ENCODE measurements at places on chromosomes 3 and 15.

DNA sequence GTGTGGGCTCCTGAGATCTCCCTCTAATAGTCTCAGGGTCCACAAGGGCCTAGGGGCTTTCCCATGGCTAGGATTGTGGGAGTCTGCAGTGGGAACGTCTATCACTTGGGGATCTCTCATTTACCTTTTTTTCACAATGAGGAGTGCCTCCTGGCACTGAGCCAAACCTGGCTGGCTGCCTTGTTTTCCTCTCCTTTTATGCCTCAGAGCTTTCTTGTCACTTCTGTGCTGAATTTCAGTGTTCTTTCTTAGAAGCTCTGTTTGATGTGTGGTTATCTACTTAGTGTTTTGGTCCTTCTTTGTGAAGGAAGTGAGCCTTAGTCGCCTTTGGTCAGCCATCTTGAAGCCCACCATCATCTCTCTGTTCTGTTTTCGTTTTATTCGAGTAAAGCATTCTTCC lies 33.9 kb downstream of the DOCK3 start:
- no peak for DNase-seq

DNA sequence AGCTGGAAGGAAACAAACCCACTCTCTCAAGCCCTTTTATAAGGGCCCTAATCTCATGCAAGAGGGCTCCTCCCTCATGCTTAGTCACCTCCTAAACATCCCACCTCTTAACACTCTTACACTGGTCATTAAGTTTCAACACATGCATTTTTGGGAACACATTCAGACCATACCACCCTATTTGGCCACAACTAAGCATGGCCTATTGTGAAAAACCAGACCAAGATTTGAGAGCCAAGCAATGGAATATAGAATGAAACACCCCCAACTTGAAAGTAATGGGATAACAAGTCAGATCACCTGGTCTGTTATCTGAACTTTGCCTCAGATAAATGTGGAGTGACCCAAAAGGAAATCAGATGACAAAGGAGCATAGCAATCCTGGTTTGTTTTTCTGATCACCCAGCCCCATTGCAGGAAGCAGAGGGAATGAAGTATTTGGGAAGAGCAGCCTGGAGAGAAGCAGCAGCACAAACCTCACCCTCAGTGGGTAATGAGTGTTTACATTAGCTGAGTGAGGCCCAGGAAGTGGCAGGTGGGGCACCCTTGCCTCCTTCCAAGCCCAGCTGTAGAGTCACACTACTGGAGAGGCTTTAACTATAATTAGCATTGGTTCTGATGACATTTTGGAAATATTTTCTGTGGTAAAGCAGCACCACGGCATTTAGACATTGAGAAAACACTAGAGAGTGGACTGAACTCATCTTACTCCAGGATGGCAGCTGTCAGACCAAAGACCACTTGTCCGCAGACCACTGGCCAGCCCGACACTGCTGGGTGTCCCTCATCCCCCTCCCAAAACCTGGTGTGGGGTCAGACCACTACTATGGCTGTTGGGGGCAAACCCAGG lies 48.8 kb upstream of the PRTG start:
- DNase-seq, result no peak

- no peak for DNase-seq
Observed at GRCh38 chr3:160434071-160434470, 15.5 kb downstream of the TRIM59 start.

DNA sequence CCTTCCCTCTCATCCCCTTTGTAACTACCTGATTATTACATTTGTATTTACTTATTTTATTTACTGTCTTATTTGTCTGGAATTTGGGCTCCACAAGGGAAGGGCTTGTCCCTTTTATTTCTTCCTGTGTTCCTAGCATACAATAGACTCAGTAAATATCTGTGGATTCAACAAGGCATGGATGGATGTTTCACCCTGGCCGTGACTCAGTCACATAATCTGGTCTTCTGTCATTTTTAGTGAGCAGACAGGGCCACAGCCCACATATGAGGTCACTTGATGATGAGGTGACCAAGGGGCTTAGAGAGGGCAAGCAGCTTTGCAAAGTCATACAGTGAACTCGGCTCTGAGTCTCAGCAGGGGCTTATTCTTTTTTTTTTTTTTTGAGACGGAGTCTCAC lies 7.8 kb upstream of the DAG1 start:
- DNase-seq, result no peak

DNA sequence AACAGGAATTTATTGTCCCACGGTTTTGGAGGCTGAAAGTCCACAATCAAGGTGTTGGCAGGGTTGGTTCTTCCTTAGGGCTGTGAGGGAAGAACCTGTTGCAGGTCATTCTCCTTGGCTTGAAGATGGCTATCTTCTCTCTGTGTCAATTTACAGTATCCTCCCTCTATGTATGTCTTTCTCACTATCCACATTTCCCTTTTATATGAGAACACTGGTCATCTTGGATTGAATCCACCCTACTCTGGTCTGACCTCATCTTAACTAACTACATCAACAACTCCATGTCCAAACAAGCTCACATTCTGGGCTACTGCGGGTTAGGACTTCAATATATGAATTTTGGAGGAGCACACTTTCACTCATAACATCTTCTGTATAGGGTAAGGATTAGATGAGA lies 61.9 kb downstream of the CLDN1 start:
- DNase-seq, result no peak

DNA sequence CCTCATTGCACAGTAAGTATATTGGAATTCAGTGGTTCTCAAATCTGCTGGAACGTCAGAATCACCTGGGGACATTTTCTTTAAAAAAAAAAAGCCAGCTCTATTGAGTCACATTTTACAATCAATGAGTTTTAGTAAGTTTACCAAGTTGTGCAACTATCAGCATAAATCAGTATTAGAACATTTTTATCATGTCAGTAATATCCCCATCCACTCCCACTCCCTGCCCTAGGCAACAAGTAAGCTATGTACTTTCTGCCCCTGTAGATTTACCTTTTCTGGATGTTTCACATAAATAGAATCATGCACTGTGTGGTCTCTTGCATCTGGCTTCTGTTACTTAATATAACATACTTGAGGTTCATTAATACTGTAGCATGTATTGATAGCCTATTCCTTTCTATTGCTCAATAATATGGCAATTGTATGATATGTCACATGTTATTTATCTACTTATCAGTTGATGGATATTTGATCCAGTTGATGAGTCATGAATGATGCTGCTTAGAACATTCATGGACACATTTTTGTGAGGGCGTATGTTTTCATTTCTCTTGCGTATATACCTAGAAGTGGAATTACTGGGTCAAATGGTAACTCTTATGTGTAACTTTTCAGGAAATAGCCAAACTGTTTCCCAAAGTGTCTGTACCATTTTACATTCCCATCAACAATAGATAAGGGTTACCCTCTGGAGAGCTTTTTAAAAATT lies 180.5 kb downstream of the THSD4 start:
- no peak for DNase-seq

GRCh38 chr15:57505056-57505715 lies 86.5 kb upstream of the MYZAP start:
- no peak for DNase-seq

Measured in D341Med (cell line).